CD8-positive, alpha-beta memory T cell (primary cell): ENCODE measurements at places on chromosomes 7 and 10.
A peak's percentile ranks its signal among the peaks of the same experiment; 100 is the strongest.

- H3K4me1 ChIP-seq: no peaks in the 10 kb centered on the region
- H3K27ac ChIP-seq: no peak overlapping the region
- no peaks in the 10 kb centered on the region for H3K36me3 ChIP-seq
- DNase-seq: no peak
- no peaks in the 10 kb centered on the region for H3K27me3 ChIP-seq
- H3K4me3 ChIP-seq: no peak overlapping the region
Observed at GRCh38 chr10:77556990-77557601, 80.5 kb downstream of the KCNMA1 start.

DNA sequence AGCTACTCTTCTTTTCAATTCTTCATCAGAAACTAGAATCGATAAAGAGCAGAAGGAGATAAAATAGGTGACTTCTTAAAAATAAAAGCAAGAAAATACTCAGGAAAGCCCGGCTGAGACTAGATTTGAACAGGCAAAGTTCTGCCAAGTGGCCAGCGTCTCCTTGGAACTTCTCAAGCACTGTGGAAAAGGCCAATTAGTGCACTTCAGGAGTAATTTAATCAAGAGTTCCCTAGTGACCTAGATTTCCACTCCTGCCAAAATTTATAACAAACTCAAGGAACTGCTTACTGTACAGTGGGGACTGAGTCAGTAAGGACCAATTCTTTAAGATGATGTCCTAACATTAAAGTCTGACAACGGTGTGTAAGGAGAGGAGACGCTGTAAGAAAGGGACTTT is 57.3 kb downstream of the CHCHD3 start:
- H3K27ac ChIP-seq: no peak overlapping the region
- H3K4me3 ChIP-seq: no peak overlapping the region
- no peaks in the 10 kb centered on the region for H3K27me3 ChIP-seq
- H3K4me1 ChIP-seq: peaks cover under 1% of the 10 kb centered on the region
- H3K36me3 ChIP-seq: no peaks in the 10 kb centered on the region

GRCh38 chr7:129332254-129333035 is 101.8 kb upstream of the STRIP2 start:
- H3K27ac ChIP-seq: no peak overlapping the region
- no peak overlapping the region for H3K4me3 ChIP-seq
- DNase-seq: no peak
- H3K4me1 ChIP-seq: no peaks in the 10 kb centered on the region

- no peak for DNase-seq
- H3K27ac ChIP-seq: no peak overlapping the region
- no peaks in the 10 kb centered on the region for H3K4me1 ChIP-seq
Observed at GRCh38 chr10:52110576-52110975, 203.5 kb upstream of the DKK1 start.

- H3K27me3 ChIP-seq: no peaks in the 10 kb centered on the region
- H3K36me3 ChIP-seq: peaks cover 29% of the 10 kb centered on the region
- no peak overlapping the region for H3K4me3 ChIP-seq
Observed at GRCh38 chr10:72229261-72230251, 13.5 kb upstream of the ASCC1 start.

DNA sequence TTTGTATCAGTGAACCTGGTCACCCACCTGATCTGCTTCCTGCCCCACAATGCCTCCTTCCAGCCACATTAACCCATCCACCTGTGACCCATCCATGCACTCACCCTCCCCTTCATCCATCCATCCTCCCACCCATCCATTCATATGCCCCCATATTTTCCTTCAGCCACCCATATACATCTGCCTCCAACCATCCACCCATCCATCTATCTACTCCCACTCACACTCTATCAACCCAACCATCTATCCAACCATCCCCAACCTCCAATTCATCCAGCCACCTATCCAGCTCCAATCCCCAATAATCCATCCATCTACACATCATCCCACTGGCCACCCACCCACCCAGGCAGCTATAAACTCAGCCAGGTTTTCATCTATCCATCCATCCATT is 51.0 kb downstream of the GRID1 start:
- H3K4me1 ChIP-seq: no peaks in the 10 kb centered on the region
- H3K27ac ChIP-seq: no peak overlapping the region
- no peak for DNase-seq
- H3K27me3 ChIP-seq: no peaks in the 10 kb centered on the region

DNA sequence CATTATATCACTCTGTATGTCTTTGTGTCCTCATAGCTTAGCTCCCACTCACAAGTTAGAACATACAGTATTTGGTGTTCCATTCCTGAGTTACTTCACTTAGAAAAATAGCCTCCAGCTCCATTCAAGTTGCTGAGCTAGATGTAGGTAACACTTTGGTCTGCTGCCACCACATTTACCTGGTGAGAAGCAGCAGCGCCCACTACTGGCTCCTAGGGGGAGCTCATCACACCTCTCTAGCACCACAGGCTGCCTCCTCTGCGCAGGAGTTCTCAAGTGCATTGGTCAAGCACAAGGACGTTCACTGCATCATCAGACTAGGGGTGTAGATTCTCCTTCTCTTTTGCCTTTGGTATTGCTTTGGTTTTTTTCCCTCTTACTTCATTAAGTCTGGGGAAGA is 530.9 kb upstream of the AUTS2 start:
- no peak for DNase-seq
- no peaks in the 10 kb centered on the region for H3K36me3 ChIP-seq
- H3K27ac ChIP-seq: no peak overlapping the region
- H3K4me1 ChIP-seq: no peaks in the 10 kb centered on the region

DNA sequence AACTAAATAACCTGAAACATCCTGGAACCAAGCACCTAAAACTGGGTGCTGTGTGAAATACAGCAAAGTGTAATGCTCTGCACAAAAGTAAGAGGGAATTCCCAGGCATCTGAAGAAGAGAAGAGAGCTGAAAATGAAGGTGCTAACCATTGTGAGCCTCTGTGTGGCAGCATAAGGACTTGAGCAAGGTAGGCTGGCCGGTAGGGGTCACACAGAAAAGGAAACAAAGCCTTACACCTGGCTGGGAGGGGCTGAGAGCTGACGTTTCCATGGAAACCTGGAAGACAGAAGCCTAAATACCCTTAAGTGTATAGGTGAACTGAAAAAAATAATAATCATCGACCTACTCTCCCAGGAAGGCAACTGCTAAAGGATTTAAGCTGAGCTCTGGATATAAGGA is 48.6 kb downstream of the CUL1 start:
- no peak overlapping the region for H3K27ac ChIP-seq
- no peak for DNase-seq
- H3K36me3 ChIP-seq: no peaks in the 10 kb centered on the region
- H3K4me1 ChIP-seq: no peaks in the 10 kb centered on the region

GRCh38 chr7:19762631-19763030 is 10.8 kb downstream of the TMEM196 start:
- H3K36me3 ChIP-seq: no peaks in the 10 kb centered on the region
- DNase-seq: no peak
- H3K4me3 ChIP-seq: no peak overlapping the region
- H3K4me1 ChIP-seq: no peaks in the 10 kb centered on the region
- H3K27me3 ChIP-seq: no peaks in the 10 kb centered on the region

GRCh38 chr7:48667407-48667806 is 256.9 kb upstream of the CDC14C start:
- H3K4me3 ChIP-seq: no peak overlapping the region
- no peak for DNase-seq
- H3K4me1 ChIP-seq: no peaks in the 10 kb centered on the region
- H3K27ac ChIP-seq: no peak overlapping the region
- no peaks in the 10 kb centered on the region for H3K27me3 ChIP-seq

- H3K4me3 ChIP-seq: no peak overlapping the region
- no peaks in the 10 kb centered on the region for H3K36me3 ChIP-seq
- no peak for DNase-seq
- peaks cover 19% of the 10 kb centered on the region for H3K4me1 ChIP-seq
- no peaks in the 10 kb centered on the region for H3K27me3 ChIP-seq
Observed at GRCh38 chr10:110350812-110351211, 46.1 kb upstream of the SMNDC1 start.

DNA sequence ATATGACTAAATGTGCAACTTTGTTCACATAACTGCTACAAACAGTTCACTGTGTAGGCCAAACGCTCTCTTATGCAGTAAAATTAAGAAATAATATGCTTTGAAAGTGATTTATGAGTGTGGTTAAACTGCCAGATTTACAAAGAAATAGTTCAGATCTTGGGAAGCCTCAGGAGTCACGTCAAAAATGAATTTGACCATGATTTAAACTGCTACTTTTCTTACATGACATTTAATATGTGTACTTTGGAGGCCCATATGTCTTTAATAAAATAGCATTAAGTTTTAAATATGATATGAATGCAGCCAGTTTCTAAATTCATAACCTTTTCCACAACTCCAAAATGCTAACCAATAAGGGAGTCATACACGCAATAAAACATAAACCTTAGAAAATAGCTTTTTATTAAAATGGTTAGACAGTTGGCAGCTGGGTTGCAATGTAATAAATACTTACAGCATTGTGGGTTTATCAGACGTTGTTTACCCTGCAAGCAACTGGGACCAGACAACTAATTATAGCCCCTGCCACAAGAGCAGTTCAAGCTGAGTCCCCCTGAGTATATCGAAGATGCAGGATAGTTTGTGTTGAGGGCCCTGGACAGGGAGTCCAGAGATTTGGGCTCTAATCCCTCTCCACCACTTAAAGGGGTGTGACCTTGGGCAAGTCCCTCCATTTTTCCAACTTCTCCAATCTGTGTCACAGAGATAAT is 640.4 kb downstream of the LRMDA start:
- no peaks in the 10 kb centered on the region for H3K4me1 ChIP-seq
- no peak overlapping the region for H3K4me3 ChIP-seq
- no peak overlapping the region for H3K27ac ChIP-seq
- H3K36me3 ChIP-seq: no peaks in the 10 kb centered on the region

GRCh38 chr10:114375047-114375446 is 29.3 kb downstream of the AFAP1L2 start:
- no peak overlapping the region for H3K4me3 ChIP-seq
- DNase-seq: no peak
- no peaks in the 10 kb centered on the region for H3K36me3 ChIP-seq
- no peaks in the 10 kb centered on the region for H3K4me1 ChIP-seq
- no peak overlapping the region for H3K27ac ChIP-seq
- no peaks in the 10 kb centered on the region for H3K27me3 ChIP-seq

GRCh38 chr7:89182116-89182515 is 386.6 kb upstream of the TEX47 start:
- no peak overlapping the region for H3K27ac ChIP-seq
- H3K4me1 ChIP-seq: no peaks in the 10 kb centered on the region

- H3K4me1 ChIP-seq: no peaks in the 10 kb centered on the region
- no peaks in the 10 kb centered on the region for H3K36me3 ChIP-seq
- no peak overlapping the region for H3K27ac ChIP-seq
Observed at GRCh38 chr10:121947343-121948330, 19.8 kb upstream of the ATE1 start.

GRCh38 chr10:110216942-110217661 is 9.7 kb downstream of the MXI1 start:
- H3K27me3 ChIP-seq: no peaks in the 10 kb centered on the region
- H3K36me3 ChIP-seq: no peaks in the 10 kb centered on the region
- H3K4me1 ChIP-seq: peaks cover 45% of the 10 kb centered on the region
- no peak overlapping the region for H3K27ac ChIP-seq

- H3K4me1 ChIP-seq: no peaks in the 10 kb centered on the region
- H3K4me3 ChIP-seq: no peak overlapping the region
- DNase-seq: no peak
- H3K36me3 ChIP-seq: no peaks in the 10 kb centered on the region
- H3K27ac ChIP-seq: no peak overlapping the region
- H3K27me3 ChIP-seq: no peaks in the 10 kb centered on the region
Observed at GRCh38 chr7:90961037-90961725, 303.1 kb upstream of the FZD1 start.

GRCh38 chr10:14757986-14758385 is 16.7 kb downstream of the FAM107B start:
- H3K4me1 ChIP-seq: no peaks in the 10 kb centered on the region
- no peak overlapping the region for H3K4me3 ChIP-seq
- H3K36me3 ChIP-seq: no peaks in the 10 kb centered on the region

GRCh38 chr7:129110258-129110981 is 34.1 kb upstream of the TSPAN33 start:
- no peaks in the 10 kb centered on the region for H3K27me3 ChIP-seq
- H3K27ac ChIP-seq: no peak overlapping the region
- H3K4me3 ChIP-seq: no peak overlapping the region
- H3K4me1 ChIP-seq: no peaks in the 10 kb centered on the region

GRCh38 chr10:126124668-126125349 is 228.4 kb downstream of the FANK1 start:
- H3K27ac ChIP-seq: no peak overlapping the region
- no peak for DNase-seq
- H3K27me3 ChIP-seq: no peaks in the 10 kb centered on the region

DNA sequence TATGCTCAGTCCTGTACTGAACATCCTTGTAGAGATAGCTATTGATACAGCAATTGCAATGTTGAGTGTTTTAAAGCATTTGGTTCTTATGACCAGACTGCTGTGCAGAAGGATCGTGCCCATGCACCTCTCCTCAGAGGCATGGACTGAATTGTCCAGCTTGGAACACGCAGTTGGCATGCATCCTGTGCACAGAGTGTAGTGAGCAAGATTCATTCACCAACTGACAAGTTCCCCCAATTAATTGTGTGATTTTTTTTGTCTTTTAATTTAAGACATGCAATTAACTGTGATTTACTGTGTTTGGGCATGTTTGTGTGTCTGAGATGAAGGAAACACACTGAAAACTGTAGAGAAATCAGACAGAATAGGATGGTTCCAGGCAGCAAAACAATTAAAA is 323.7 kb downstream of the CDK14 start:
- H3K27me3 ChIP-seq: no peaks in the 10 kb centered on the region
- no peak for DNase-seq
- H3K36me3 ChIP-seq: no peaks in the 10 kb centered on the region
- no peak overlapping the region for H3K4me3 ChIP-seq

DNA sequence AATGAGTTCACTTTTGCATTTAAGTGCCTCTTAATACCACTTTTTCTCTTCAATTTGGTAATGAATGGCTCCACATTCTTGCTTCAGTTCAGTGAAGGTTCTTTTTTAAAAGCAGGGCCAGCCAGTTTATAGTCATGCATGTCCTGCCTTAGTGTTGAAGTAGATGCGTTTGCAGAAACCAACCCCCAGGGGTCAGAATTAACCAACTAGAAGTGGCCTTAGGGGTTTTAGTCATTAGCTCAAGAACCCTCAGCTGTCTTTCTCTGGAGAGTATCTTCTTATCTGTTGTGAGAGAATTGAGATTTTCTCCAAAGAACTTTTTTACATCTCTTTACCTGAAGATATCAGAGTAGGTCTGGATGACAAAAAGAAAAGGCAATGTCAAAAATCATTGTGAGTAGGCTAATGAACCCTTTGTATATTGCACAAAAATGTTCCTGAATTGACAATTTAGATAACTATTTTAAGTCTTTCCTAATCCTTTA is 82.2 kb downstream of the PIK3CG start:
- no peak overlapping the region for H3K4me3 ChIP-seq
- DNase-seq: peak; percentile 32
- no peaks in the 10 kb centered on the region for H3K4me1 ChIP-seq
- H3K27me3 ChIP-seq: no peaks in the 10 kb centered on the region
- no peaks in the 10 kb centered on the region for H3K36me3 ChIP-seq
- no peak overlapping the region for H3K27ac ChIP-seq

DNA sequence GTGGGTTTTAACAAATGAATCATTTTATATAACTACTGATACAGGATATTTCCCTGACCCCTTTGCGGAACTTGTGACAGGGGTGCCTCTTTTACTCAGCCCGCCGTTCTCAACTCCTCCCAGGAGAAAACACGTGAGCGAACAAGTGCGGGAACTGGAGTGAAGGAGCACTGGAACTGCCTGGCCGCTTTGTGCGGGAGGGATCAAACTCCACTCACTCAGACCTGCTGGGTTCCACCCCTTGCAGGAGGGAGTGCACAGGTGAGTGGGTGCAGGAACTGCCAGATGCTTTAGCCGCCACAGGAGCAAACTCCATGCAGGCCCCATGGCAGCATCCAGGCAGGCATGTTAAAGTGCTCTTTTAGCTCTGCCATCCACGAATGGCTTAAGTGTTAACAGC is 513.4 kb upstream of the GRM3 start:
- no peaks in the 10 kb centered on the region for H3K4me1 ChIP-seq
- H3K27me3 ChIP-seq: no peaks in the 10 kb centered on the region
- no peak overlapping the region for H3K4me3 ChIP-seq
- no peak overlapping the region for H3K27ac ChIP-seq
- DNase-seq: no peak
